ENCODE measurements at places on chromosomes 6 and 20. TPM values are rescaled to one million over a fixed set of nuclear protein-coding genes. Genes with fewer than 3 reads are reported as not detected.

DNA sequence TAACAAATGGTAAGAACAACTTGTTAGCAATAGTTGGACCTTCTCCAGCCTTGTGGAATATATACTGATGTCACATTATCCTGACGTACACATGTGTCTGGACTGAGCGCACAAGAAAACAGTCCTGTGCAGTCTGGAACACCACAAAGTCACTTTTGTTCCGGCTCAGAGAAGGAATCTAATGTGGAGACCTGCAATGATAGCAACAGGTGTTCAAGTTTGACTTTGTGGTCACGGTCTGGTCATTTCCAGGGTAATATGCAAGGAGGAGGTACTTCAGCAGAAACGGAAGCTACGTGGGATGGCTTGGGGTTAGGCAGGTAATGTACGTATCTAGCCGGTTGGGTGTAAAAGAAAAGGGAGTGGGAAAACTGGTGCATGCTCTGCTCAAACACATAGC, 687.2 kb upstream of the AGPAT4 start:
- DNase-seq: no peak

DNA sequence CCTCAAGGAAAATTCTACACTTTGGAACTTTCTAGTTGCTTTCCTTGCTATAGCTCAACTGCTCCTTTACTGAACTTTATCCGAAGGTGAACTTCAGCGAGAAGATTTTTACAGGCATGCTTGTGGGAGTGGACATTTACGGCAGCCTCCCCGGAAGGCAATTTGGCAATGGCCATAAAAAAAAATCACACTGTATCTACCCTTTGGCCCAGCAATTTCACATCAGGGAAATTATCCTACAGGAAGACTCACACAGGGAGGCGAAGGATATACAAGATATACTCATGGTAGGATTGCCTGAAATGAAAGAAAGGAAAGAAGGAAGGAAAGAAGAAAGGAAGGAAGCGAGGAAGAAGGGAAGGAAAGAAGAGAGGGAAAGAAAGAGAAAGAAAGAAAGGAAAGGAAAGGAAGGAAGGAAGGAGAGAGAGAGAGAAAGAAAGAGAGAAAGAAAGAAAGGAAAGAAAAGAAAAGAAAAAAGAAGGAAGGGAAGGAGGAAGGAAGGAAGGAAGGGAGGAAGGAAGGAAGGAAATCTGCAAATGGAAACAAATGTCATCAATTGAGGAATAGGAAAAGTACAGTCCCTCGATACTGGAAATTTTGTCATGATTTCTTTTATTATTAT, 25.7 kb downstream of the OVOL2 start:
- DNase-seq: no peak

DNA sequence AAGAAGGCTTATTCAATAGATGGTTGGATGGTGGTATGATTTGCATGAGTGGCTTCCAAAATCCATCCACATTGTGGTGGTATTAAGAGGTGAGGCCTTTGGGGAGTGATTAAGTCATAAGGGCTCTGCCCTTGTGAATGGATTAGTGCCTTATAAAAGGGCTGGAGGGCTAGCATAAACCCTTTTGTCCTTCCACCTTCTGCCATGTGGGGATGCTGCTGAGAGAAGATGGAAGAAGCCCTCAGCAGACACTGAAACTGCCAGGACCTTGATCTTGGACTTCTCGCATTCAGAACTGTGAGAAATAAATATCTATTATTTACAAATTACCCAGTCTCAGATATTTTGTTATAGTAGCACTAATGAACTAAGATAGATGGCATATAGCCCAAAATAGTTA, 27.8 kb upstream of the SRPK1 start:
- DNase-seq: no peak

DNA sequence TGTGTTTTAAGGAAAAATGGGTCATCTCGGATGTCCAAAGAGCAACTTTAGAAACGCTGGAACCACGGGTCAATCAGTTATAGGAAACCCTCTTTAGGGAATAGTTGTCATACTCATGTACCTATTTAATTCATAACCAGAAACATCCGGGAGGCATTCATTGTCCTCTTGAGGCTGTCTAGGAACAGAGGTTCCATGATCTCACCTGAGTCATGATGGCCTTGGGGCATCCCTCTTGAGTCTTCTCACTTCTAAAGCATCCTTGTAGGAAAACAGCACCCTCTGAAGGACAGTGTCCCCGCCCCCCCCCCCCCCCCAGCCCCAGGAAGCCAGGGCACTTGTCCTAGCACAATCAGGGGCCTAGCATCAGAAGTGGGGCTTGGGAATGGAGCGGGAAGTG, 46.3 kb upstream of the CDH4 start:
- DNase-seq: no peak

IL20RA gene
- polyA plus RNA-seq: 0.29 TPM

CRISP3 gene
- not detected for polyA plus RNA-seq
